ENCODE measurements at places on chromosomes 5 and 9.

GRCh38 chr5:158245513-158245912 lies 386.6 kb upstream of the CLINT1 start:
- no peak for DNase-seq

GRCh38 chr5:180860273-180860886 lies 696 bp downstream of the ZFP62 start:
- no peak for DNase-seq

DNA sequence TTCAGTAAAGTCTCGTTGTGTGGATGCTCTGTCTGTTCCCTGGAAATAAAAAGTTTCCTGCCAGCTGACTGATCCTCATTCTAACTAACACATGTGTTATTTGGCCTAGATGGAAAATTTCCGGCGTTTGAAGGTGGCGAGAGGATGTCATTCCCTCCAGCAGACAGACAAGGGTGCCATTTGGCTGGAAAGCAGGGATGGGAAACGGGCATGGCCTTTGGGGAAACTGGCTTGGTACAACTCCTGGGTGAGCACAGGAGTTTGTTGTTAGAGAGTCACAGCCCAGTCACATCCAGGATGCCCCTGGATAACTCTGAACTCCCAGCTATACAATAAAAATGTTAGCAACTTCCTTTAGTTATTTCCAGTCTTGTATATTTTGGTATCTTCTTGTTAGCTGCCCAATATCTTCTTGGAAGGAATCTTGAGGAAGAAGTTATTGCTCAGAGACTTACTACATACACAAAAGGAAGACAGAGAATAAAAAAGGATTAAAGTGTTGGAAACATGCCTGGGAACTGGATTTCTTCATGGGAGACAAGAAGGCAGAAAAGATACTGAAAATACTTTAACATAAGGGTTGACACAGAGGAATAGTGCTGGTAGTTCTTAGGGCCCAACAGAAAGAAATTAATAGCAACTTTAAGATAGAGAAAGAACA lies 41.9 kb downstream of the TEK start:
- no peak for DNase-seq

GRCh38 chr9:13735181-13735580 lies 455.7 kb upstream of the MPDZ start:
- DNase-seq, result no peak

- no peak for DNase-seq
Observed at GRCh38 chr5:176162198-176162597, 76.0 kb upstream of the SIMC1 start.

DNA sequence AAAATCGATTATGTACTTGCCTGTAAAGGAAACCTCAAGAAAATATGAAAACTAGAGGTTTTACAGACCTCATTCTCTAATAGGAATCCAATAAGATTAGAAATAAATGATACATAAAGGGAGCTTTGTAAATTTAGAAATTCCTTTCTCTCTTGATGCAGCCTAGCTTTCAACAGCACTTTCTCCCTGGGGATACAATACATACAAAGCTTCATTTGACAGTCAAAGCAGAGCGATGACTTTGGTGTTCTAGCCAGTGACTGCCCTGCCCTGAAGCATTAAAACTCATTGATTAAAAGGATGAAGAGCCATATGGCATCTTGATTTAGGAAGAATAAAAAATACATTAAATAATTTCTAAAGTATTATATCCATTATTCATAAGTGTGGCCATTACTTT lies 46.3 kb upstream of the GLIS3 start:
- no peak for DNase-seq

GRCh38 chr9:107361816-107362215 lies 78.7 kb downstream of the RAD23B start:
- DNase-seq, result no peak

DNA sequence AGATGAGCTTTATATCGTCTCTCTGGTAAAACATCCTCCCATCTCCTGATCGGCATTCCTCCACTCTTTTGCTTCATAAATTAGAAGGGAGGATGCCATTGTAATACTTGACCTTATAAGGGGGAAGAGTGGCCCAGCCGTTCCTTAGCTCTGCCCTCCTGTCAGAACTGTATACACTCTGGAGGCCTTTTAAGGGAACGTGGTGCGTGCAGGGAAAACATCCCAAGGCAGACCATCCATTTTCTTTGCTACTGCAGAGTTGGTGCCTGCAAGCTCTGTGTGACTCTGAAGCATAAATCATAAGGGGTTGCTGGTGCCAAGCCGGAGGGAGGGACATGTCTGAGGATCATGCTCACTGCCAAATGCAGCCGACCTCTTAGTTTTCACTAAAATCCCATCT lies 90.4 kb downstream of the PGM5 start:
- DNase-seq, result no peak

- no peak for DNase-seq
Observed at GRCh38 chr9:35232867-35233544, 71.2 kb downstream of the UNC13B start.

- no peak for DNase-seq
Observed at GRCh38 chr9:134558124-134558905, 83.3 kb upstream of the COL5A1 start.

- DNase-seq, result peak; percentile 23
Observed at GRCh38 chr5:22754155-22754554, 99.0 kb downstream of the CDH12 start.

DNA sequence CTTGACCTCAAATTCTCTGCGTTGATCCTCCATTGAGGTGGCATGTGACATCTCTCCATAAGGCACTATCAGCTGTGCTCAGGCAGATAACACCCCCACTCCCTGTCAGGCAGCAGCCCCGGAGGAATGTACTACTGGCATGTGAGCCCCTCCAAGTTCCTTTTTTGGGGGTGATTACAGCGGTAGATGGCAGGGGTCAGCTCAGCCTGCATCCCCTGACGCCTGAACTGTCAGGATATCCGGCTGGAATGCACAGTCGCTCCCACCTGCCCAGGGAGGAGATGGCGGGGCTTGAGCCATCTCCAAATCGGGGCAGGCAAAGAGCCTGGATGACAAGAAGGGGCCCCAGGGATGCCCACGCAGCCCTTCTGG lies 40.8 kb downstream of the FAM78A start:
- DNase-seq, result no peak

GRCh38 chr9:93119953-93120845 lies 13.9 kb downstream of the NINJ1 start:
- peak; percentile 22 for DNase-seq

DNA sequence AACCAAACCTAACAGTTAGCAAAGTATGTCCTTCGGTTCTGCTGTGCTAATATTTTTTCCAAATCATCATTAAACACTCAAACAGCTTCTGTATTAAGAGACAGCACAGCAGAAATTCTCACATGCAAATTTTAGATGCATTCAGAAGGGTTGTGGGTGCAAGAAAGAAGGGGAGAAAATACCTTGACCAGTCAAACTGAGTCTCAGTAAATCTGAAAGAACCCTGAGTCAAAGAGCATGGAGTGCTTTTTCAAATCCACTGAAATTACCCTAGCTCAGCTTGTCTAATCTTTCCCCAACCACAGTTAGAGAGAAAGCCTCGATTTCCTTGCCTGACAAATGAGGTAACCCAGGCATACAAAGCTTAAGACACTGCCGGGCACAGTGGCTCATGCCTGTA lies 55.1 kb downstream of the RETREG1 start:
- no peak for DNase-seq

GRCh38 chr5:174490728-174491127 lies 233.7 kb upstream of the MSX2 start:
- no peak for DNase-seq

DNA sequence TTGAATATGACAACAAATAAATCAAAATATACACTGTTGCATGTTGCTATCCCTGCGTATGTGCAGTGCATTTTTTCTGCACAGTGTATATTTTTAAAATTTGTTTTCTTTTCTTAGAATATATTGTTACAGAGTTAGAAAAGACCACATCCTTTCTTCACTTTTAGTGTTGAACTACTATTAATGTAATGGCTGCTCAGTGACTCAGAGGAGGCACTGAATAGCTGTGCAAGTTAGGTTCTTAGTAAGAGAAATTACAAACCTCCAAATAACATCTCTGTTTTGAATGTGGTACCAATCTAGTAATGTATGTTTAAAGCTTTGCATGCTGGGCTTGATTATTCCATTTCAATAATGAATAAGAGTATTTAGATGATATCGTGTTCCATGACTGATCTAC lies 208.9 kb upstream of the PRR16 start:
- DNase-seq, result no peak

- no peak for DNase-seq
Observed at GRCh38 chr5:87900419-87900818, 368.2 kb downstream of the TMEM161B start.

GRCh38 chr5:90161414-90161813 lies 248.1 kb downstream of the CETN3 start:
- peak; percentile 26 for DNase-seq

DNA sequence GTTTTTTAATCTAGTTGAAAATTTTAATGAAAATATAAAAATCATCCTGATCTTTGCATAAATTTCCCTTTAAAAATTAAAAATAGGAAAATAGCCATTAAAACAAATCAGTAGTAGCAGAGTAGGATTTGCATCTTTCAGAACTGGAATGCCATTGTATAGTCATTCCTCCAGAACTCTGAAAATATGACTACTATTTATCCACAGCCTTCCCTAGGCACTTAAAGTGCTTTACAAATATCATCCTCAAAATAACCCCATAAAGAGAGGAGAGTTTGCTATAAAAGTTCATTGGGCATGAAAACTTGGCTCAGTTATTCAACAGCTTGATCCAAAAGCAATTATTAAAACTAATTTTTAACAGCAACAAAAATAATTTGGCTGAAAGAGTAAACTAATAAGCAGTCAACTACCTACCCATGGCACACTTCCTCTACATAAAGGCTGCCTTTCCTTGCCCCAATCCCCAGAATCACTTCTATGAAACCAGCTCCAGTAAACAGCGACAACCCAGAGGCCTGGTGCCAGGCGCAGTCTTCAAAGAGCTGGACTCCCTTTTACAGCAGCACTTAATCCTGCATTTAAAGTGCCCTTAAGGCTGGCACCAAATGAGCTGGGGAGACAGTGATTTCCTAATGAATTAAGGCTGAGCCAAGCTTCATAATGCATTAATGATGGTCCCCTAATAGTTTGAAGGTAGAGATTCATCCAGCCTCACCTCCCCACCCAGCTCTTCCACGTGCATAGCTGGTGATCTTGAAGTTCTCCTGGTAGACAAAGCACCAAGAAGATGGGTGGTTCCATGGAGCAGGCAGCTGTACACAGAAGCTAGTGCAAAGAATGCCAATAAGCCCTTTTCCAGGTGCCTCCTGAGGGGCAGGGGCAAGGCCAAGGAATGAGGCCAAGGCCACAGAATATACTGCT lies 36.1 kb downstream of the LHFPL2 start:
- DNase-seq, result no peak

Measured in glutamatergic neuron (in vitro differentiated cells).